ENCODE measurements at places on chromosomes 12 and 14.

DNA sequence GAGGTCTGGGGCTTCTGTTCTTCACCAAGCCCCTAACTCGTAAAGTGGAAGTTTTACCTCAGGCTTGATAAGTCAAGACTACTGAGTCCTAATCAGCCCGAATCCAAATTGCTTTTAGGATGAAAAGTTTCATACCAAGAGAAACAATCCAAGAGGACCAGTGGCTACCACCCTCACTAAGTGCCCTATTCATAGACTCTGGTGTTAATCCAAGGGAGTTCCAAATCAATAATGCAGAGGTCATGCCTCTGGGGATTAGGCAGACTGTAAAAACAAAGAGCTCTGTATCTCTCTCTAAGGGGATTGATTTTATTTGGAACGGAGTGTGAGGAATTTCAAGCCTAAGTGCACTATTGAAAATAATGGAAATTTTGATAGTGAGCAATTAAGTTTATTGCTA, 76.3 kb upstream of the LMNTD1 start:
- no peak for DNase-seq

DNA sequence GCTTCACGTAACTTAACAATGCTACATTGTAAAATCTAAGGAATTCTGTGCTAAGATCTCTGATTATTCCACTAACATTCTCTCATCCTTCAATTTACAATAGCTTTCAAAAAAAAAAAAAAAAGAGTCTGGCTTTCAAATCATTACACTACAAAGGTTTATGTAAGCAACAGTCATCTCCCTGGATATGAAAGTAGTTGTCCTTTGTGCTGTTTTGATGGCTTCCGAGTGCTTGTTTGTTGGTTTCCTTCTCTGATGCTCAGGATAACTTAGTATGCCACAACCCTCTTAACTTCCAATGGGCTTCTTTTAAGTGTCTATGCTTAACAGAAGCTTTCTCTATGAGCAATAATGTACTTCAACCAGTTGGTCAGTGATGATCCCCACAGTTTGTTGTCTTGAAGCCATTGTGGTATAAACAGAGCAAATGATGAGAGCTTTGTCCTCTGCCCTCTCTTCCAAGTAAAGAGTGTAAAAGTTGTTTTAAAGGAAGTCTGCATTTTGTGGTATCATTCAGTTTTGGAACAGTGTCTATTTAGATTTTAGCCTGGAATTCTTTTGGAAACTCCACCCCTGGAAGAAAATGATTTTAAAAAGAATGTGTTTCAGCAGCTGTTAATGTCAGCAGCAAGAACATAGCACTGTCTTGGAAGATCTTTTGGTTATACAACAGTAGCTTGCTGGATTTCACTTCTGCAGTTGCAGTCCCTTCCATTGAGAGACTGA, 396.1 kb upstream of the RGS6 start:
- no peak for DNase-seq

DNA sequence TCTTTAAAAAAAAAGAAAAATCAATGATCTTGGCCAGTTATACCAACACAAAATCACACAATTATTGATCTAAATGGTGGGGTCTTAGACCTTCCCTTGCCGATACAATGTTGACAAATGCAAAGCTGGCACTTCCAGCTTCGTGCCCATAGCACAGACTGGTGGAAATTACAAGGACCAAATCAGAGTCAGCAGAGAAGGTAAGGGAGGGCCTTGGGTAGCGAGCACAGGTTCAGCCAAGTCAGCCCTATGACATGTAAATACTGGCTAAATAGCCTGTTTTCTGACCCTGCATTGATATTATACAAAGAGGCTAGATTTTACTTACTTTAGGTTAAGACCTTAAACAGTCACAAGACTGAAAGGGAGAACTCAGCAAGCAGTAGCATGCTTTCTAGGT, 30.3 kb upstream of the WDR89 start:
- DNase-seq, result no peak

- DNase-seq, result no peak
These were observed 279.9 kb downstream of the ATXN7L3B start for GRCh38 chr12:74817499-74817898.

DNA sequence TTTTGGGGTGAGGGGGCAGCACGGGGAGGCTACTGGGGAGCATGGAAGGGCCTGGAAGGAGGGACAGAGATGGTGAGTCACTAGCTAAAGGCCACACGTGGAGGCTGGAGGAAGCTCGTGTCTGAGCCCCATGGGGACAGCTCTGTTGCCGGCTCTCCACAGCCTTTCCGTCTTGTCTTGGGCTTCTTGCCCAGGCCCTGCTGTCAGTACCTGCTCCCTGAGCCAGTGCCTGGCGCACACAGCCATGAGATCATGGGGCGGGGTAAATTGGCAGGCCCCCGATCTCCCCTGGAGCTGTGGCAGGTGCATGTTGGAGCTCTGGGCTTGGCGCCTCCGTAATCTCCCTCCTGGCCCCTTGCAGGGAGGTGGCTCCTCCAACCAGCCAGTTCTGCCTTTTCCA, 16.1 kb upstream of the KRT80 start:
- no peak for DNase-seq

- DNase-seq, result no peak
These were observed 424.1 kb downstream of the APAF1 start for GRCh38 chr12:99068993-99069747.

DNA sequence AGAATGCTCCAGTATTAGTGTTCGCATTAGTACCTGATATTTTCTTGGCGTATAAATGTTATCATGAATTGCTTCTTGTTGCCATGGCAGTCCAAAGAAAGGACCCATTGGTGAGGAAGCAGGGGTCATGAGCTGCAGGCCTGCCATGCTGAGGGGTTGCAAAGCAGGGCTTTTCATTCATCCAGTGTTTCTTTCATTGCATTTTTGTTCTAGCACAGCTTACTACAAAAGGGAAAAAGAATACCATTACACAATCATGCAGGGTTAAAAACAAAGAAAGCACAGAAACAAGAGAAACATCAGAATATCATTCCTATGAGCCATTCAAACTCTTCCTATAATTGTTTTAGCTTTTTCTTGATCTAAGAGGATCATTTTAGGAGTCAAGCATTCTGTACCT, 24.0 kb downstream of the DICER1 start:
- no peak for DNase-seq

DNA sequence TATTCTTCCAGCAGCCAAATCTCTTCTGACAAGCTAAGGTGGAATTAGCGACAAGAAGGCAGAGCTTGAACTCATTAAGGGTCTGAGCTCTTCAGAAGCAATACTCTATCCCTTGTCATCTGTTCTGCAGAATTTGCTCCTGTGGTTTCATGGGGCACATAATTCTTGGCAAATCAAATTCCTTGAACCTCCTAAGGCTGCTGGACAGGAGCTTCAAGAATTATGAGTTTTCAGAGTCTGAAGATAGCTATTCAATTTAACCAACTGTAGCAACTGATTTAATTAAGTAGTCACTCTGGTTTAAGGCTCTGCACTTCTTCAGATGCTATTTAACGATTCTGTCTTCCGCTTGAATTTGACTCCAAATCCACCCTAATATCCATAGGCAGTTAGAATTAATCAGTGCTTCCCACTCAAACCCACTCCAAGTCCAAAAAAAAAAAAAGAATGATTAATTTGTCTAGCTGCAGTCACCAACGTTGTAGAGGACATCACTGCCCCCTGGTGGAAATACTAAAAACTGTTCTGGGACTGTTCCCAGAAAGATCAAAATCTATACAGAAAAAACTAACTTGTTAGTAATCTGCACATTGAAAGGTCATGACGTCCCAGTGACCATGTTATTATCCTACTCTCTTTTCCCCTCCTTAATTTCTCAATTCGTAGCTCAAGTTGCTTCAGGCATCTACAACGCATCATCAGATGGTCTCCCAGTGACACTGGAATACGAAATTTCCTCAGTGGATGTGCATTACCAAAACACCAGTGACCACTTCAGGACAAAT, 169.9 kb downstream of the KIF21A start:
- DNase-seq, result peak; percentile 13

- DNase-seq, result no peak
These were observed 10.8 kb downstream of the COL2A1 start for GRCh38 chr12:47993491-47993890.

DNA sequence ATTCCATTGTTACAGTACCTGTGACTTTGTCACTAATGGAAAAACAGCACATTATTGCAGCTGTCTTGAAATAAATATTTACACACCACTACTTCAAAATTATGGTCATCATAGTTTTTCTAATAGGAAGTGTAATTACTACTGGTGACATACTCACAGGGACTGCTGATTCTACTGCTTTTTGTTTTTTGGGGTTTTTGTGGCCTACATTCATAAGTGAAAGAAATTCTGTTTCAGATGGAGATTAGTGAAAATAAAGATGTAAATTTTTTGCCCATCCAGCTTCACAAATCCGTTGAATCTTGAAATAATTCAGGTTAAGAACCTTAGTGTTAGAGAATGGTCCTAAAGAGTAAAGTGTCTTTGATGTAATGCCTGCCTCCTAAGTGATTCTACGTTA, 17.5 kb downstream of the KNTC1 start:
- DNase-seq, result no peak

- DNase-seq, result no peak
These were observed 291.3 kb downstream of the NPAS3 start for GRCh38 chr14:33230021-33230420.

- DNase-seq, result no peak
These were observed 87.2 kb upstream of the FGD4 start for GRCh38 chr12:32312049-32312670.

DNA sequence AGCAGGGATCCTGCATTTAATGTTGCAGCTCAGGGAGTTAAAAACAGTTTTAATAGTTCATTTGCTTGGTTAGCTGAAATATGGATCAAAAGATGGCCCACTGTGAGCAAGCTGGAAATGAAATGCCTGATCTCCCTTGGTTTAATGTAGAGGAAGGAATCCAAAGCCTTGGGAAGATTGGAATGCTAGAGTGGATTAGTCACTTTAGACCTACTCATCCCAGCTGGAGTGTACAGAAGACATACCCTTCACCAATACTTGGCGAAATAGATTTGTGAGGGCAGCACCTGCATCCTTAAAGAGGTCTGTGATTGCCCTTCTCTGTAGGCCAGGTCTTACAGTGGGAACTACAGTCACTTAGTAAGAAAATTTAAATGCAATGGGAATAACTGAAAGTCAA, 58.0 kb upstream of the KRAS start:
- no peak for DNase-seq

Data from CD4-positive, alpha-beta T cell treated with Interleukin-17A for 4 hours (primary cell).